Osteoblast (primary cell): ENCODE measurements at places on chromosomes 6 and 20. TPM values are rescaled to one million over a fixed set of nuclear protein-coding genes. Genes with fewer than 3 reads are reported as not detected.

Gene BYSL
- total RNA-seq: 11.6 and 11.8 TPM in 2 replicates

Gene PHACTR1
- total RNA-seq: 0.36 and 1.2 TPM in 2 replicates

Gene SPEF1
- under 0.01 TPM in 1 of 2 replicates, not detected in the other for total RNA-seq

Gene ADGRF5
- under 0.01 TPM in 2 replicates for total RNA-seq

Gene STMND1
- total RNA-seq: not detected in 2 replicates

Gene OR12D3
- total RNA-seq: not detected in 2 replicates

Gene TIAM2
- total RNA-seq: 25.3 and 31.8 TPM in 2 replicates

Gene CALHM4
- total RNA-seq: not detected in 2 replicates

Gene SERINC1
- 247 and 260 TPM in 2 replicates for total RNA-seq

Gene KCNQ2
- 0.36 TPM in 1 of 2 replicates, not detected in the other for total RNA-seq

Gene NRN1
- 29.5 and 56.1 TPM in 2 replicates for total RNA-seq

Gene GMPR
- total RNA-seq: 6.5 and 7.4 TPM in 2 replicates

Gene C4A
- total RNA-seq: 7.2 and 8.3 TPM in 2 replicates

Gene DCBLD1
- total RNA-seq: 22.1 and 29.7 TPM in 2 replicates

Gene SNAI1
- total RNA-seq: 1.8 and 2.1 TPM in 2 replicates

Gene SIGLEC1
- under 0.01 TPM in 1 of 2 replicates, not detected in the other for total RNA-seq

Gene KCNK15
- total RNA-seq: 81.3 and 121 TPM in 2 replicates

Gene IL17F
- total RNA-seq: not detected in 2 replicates

Gene NNAT
- not detected in 2 replicates for total RNA-seq

Gene MOXD1
- 17.1 and 19.5 TPM in 2 replicates for total RNA-seq

Gene PKHD1
- total RNA-seq: not detected in 2 replicates

Gene BPIFB1
- total RNA-seq: not detected in 2 replicates

Gene TINAG
- total RNA-seq: not detected in 2 replicates

Gene TREML4
- total RNA-seq: not detected in 2 replicates
